ENCODE measurements at places on chromosomes 3 and 15.

DNA sequence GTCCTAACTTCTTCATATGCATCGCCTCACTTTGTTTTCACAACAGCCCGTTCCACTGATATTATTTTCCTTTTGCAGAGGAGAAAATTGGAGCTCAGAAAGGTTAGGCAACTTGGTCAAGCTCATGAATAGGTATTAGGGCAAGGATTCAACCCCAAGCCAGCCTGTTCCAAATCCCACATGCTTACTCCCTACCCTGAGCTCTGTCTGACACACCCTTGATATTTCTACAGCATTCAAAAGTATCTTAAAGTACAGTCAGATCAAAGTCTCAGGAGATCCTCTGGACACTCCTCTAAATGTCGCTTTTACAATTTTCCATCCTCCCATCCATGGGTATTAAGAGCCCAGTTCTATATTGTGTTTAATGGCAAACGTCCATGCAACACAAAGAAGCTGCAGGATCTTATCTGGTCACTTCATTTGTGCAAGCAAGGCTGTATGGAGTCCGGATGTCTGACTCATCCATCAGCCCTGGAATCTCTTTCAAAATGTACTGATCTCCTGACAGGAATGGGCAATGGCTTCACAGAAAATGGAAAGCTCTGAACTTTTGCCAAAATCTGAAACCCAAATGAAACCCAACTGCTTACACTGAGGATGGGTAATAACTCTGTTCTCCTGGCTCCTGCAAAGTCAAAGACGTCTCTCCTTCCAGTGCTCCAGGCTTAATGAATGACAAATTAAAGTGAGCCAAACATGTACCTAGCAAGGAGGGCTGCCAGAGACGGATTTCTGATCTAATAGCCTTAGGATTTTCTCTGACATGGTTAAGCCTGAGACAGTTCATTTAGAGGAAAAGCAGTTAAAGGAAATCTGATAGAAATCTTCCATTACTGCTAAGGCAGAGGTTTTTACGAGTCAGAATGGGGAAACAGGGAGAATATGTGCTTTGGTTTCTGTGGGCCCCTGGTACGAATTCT lies 230.9 kb upstream of the RORA start:
- DNase-seq = no peak

GRCh38 chr3:48502728-48503168 lies 1.2 kb downstream of the SHISA5 start:
- peak; percentile 61 for DNase-seq

- no peak for DNase-seq
Measured at GRCh38 chr3:120693439-120694171, 11.6 kb upstream of the HGD start.

GRCh38 chr3:16378920-16379319 lies 113.9 kb downstream of the OXNAD1 start:
- DNase-seq = no peak

DNA sequence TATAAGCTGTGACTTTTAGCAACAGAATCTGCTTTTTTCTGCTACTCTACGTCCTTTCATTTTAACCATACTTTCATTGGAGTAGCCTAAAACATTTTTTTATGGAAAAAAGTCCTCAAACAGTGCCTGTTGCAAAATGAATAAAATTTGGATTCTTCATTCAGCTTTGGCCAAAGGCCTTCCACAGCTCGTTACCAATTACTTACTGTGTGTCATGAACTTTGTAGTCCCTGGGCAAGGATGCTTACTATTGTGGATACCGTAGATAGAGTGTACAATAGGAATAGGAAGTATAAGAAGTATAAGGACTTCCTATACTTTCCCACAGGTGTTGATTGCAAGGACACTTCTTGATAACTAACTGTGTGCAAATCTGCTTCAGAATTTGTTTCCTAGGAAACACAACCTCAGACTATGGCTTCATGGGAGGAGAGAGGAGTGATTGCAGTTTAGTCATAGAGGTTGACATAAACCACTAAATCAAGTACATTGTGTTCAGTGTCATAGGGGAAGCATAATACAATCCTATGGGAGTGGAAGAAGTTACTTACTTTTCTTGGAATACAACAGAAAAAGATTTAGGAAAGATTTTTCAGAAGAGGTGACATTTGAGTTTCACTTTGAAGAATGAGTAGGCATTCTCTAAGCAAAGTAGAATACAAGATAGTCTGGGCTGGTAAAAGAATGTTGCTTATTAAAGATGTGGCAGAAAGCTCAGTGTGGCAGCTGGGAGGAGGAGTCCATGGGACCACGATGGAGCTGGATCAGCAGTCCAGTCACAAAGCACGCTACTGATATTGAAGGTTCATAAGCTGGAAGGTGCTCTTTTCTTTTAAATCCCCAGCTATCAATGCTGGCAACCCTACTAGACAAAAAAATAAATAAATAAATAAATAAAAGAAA lies 309.7 kb upstream of the TPRG1 start:
- no peak for DNase-seq

DNA sequence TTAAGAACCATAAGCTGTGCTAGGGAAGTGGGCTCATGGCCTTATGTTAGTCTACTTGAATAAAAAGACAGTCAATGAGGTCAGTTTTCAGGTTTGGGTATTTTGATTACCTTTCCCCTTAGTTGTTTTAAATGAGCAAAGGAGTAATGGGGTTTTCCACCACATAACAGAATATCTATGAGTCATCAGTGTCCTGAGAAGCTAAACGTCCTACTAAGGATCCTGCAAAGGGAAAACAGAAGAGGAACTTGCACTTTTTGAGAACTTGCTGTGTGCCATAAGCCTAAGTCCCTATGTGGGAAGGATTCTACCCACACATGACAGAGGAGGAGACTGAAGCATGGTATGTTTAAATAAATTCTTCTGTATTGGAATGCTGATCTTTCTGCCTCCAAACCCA lies 292.8 kb upstream of the TMC3 start:
- DNase-seq = no peak

DNA sequence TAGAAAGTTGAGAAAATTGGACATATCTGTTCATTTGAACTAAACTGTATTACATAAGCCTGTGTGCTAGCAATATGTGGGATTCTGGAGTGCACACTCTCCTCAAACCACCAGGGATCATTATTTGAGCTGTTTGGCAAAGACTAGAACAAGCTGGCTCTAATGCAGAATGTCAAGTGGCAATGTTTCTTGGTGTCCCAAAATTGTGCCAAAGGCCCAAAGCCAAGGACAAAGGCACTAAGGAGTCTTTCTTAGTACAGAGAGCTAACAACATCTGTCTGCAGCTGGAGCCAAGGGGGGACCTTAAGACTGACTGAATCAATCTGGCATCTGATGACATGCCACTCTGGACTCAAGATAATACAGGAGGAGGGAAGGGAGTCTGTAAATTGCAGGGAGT lies 76.7 kb upstream of the STRIT1 start:
- DNase-seq = no peak

DNA sequence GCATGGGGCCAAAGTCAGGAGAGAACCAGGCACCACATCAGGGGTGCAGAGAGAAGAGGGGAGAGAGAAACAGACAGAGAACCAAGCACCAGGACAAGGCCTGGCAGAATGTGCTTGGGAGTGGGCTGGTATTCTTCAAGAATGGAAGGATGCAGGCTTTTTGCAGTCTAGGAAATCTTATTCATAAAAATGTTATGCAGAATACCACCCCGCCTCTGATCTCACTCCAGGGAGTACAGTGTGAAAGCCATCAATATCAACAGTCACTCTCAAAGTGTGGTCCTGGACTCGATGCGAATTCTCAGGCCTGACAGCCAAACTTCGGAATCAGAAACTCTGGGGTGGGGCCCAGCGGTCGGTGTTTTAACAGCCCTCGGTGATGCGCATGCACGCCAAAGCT lies 16.9 kb downstream of the NTRK3 start:
- DNase-seq = no peak

DNA sequence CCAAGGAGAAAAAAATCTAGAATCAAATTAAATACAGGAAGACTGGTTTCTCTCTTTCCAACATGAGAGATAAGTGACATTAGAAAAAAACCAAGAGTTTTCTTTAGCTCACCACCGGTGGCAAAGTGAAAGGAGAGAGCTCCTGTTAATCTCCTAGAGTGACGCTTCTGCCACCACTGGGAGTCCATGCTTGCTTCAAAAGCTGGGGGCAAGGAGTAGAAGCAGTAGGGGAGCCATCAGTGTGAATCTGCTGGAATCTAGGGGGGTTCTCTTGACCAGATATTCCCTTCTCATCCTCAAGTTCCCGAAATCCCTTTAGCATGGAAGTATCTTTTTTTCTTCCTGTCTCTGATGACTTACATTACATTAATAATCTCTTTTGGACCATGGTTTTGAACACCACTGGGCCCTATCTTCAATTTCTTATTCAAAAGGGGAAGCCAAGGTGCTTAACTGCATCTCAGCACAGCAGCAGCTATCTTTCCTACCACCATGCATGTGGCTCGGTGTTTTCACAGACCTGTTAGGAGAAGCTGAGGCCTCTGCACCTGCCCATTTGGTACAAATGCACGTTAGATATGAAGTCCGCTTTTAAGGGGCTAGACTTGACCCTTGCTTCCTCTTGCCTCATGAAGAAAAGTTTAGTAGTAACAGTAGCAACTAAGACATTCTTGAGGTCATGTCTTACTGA lies 6.6 kb upstream of the ICE2 start:
- DNase-seq = no peak

GRCh38 chr3:151962912-151963311 lies 89.5 kb downstream of the SUCNR1 start:
- no peak for DNase-seq

DNA sequence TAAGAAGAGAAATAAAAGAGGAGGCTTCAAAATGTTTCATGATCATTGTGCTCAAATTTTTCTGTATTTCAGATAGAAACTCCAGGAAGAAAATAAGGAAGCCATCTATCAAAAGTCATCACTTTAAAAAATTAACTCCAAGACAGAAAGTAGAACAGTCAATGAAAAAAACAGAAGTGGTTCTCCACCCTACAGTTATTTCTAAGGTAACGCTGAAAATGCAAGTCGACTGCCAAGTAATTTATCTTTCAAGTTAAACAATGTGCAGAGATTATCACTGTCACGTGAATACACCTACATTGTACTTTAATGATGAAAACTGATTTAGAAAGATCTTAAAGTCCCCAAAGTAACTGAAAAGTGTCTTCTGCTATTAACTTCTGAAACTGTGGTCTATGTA lies 78.5 kb upstream of the SNRPA1 start:
- DNase-seq = no peak

GRCh38 chr15:43412096-43412495 lies 41.2 kb downstream of the TUBGCP4 start:
- DNase-seq = no peak

- no peak for DNase-seq
Measured at GRCh38 chr15:70057931-70058641, 39.6 kb downstream of the TLE3 start.

DNA sequence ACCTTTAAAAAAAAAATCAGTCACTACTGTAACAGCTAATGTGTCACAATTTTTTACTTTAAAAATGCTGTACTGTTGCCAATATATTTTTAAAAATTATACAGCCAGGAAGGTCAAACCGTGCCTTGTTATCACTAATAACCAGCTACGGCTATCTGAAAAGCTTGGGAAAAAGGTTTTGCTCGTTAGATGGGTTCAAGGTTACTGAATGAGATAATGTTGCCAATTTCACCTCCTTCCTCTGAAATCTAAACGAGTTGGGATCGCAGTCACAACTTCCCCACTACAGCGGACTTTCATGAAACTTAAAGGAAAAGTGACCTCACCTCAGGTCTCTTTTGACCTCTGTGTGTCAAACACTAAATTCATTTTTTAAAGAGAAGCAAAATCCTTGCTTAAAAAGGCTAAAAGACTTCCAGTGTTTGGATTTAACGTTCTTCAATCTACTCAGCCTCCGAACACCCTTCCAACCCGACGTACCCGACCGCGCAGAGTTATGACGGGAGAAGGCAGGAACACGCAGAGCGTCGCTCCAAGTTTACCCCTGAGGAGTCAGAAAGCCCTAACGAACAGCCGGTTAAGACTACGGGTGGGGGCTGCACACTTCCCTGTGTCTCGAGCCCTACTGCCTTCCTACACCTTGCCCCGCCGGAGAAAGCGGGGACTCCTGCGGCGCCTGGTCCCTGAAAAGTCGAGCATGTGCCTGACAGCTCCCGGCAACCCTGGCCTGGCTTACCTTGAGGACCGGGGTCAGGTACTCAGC lies 860 bp downstream of the ATG3 start:
- DNase-seq = peak; percentile 68

- DNase-seq = no peak
Measured at GRCh38 chr15:65434201-65434600, 11.5 kb upstream of the IGDCC4 start.

DNA sequence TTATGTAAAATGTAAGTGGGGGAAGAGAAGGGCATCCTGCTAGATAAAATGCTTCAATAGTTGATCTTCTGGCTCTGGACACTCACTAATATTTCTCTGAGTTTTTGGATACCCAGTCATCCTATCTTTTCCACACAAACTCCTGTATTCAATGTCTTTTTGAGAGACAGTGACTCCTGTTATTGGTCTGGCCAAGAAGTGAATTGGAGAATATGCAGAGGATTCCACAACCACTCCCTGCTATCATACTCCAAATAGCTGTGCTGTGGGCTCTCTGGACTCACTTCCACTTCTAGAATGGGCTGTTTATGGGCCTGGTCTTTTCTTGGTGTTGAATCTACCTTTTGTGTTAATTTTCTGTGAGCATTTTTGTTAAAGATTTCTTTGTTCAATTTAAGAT lies 376.8 kb downstream of the NLGN1 start:
- DNase-seq = no peak

DNA sequence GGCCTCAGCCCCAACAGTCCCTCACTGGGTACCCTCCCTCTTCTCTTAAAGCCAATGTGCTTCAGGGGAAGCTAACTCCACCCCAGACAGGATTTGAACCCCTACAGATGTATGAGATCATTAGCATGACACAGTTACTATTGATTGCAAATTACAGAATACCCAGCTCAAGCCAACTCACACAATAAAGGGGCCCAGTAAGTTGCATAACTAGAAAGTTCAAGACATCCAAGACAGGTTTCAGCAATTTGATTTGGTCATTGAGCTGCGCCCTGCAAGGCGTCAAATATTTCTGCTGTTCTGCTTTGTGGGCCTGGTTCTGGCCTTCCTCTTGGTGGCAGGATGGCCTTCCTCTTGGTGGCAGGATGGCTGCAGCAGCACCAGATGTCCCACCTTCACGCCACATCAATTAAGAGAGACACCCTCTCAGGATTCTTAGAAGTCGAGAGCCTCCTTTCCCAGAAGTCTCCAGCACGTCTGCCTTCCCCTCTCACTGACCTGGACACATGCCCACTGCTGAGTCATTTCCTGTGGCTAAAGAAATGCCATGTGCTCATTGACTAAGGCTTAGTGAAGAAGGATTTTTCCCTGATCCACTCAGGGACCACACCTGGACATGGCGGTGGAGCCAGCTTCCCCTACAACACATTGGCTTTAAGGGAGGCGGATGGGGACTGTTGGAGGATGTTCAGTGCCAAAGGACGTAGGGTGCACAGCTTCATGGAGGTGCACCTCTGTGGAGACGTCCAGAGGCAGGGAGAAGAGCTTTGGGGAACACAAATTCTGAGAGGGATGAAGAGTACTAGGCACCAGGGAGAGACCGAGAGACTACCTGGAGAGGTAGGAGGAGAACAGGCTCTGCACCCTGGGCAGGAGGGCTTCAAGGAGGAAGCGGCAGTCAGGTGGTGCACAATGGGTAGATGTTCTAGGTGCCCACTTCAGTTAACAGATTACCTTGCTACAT lies 49.1 kb downstream of the DNASE1L3 start:
- no peak for DNase-seq

GRCh38 chr15:73049564-73050215 lies 2.6 kb upstream of the NEO1 start:
- no peak for DNase-seq
